ENCODE measurements at places on chromosomes 6 and 20. TPM values are rescaled to one million over a fixed set of nuclear protein-coding genes. Genes with fewer than 3 reads are reported as not detected.

The KHDC1 gene
- not detected for total RNA-seq

The FAXC gene
- total RNA-seq: 4.2 TPM

- H3K27me3 ChIP-seq: no peaks in the 10 kb centered on the region
- H3K36me3 ChIP-seq: no peaks in the 10 kb centered on the region
- H3K4me1 ChIP-seq: no peaks in the 10 kb centered on the region
- H3K4me3 ChIP-seq: no peak overlapping the region
- H3K27ac ChIP-seq: no peak overlapping the region
- no peak for DNase-seq
These were observed 52.1 kb upstream of the FBXO30 start for GRCh38 chr6:145866456-145867396.

- H3K27ac ChIP-seq: no peak overlapping the region
- no peaks in the 10 kb centered on the region for H3K36me3 ChIP-seq
- no peak overlapping the region for H3K4me3 ChIP-seq
- H3K4me1 ChIP-seq: no peaks in the 10 kb centered on the region
- peak; percentile 49 for DNase-seq
- peaks cover 11% of the 10 kb centered on the region for H3K27me3 ChIP-seq
These were observed 184.9 kb upstream of the CST7 start for GRCh38 chr20:24764027-24764793.

GRCh38 chr6:54784011-54784410 is 62.6 kb upstream of the FAM83B start:
- H3K27me3 ChIP-seq: no peaks in the 10 kb centered on the region
- DNase-seq: no peak
- no peaks in the 10 kb centered on the region for H3K4me1 ChIP-seq

GRCh38 chr20:910870-911770 is 5.0 kb downstream of the ANGPT4 start:
- no peak overlapping the region for H3K4me3 ChIP-seq
- DNase-seq: no peak

GRCh38 chr6:17212546-17213371 is 68.4 kb upstream of the RBM24 start:
- H3K4me3 ChIP-seq: no peak overlapping the region
- no peaks in the 10 kb centered on the region for H3K36me3 ChIP-seq
- no peaks in the 10 kb centered on the region for H3K27me3 ChIP-seq
- no peaks in the 10 kb centered on the region for H3K4me1 ChIP-seq
- no peak for DNase-seq
